SK-N-DZ (cell line): ENCODE measurements at places on chromosomes 4 and X.

GRCh38 chrX:65720381-65720964 lies 53.0 kb downstream of the MSN start:
- DNase-seq, result no peak

DNA sequence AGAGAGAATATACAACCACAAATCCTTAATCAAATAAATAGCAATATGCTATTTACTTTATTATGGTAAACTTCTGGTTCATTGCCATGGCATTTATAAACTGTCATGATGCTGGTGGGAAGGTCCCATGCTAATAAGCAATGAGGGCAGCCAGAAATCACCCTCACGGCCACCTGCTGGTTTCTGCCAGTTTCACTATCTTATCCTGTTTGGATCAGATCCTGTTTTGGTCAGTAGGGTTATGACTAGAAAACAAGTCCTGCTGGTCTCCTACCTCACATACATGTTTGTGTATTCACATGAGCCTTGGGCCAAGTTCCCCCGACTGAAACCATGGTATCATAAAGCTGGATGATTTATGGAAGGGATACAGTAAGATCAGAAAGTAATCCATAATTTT lies 28.1 kb downstream of the XAGE5 start:
- no peak for DNase-seq

GRCh38 chrX:24242649-24243175 lies 71.2 kb downstream of the SUPT20HL2 start:
- no peak for DNase-seq

GRCh38 chr4:106718548-106718947 lies 317.6 kb downstream of the DKK2 start:
- no peak for DNase-seq

DNA sequence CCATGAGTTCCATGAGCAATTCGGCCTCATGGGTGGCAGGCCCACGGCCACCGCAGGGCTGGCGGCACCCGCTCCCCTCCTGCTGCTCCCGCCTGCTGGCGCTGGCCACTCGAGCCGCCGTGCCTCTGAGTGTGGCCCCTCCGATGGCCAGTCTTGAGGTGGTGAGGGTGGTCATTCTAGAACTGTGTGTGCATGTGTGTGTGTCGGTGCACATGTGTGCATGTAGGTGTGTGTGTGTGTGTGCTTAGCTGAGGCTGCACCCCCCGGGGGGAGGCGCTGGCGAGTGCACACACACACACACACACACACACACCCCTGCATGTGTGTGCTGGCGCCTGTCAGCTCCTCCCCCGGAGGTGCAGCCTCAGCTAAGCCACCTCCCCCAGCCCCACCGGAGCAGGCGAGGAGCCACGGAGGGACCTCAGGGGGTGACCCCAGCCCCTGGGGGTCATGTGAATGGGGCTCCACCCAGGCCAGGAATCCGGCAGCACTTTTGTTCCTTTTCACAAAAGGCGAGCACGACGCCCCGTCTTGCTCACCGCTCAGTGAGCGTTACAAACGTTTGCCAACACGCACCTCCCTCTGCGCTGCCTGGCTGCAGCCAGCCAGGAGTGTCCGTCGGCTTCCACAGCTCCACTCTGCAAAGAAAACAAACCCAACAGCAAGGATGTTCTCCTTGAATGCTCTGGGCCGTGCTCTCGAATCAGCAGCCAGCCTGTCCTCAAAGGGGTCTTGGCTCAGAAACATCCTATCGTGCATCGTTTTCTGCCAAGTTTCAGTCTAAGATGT lies 29.9 kb downstream of the FGFRL1 start:
- no peak for DNase-seq

DNA sequence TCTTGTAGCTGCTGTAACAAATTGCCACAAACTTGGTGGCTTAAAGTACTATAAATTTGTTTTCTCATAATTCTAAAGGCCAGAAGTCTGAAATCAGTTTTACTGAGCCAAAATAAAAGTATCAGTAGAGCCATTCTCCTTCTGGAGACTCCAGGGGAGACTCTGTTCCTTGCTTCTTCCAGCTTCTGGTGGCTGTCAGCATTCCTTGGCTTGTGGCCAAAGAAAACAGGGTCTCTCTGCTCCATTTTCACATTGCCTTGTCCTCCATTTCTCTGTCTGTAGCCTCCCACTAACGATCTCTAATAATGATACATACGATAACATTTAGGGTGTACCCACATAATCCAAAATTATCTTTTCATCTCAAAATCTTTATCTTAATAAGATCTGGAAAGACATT lies 200.4 kb downstream of the MAB21L2 start:
- peak; percentile 78 for DNase-seq

DNA sequence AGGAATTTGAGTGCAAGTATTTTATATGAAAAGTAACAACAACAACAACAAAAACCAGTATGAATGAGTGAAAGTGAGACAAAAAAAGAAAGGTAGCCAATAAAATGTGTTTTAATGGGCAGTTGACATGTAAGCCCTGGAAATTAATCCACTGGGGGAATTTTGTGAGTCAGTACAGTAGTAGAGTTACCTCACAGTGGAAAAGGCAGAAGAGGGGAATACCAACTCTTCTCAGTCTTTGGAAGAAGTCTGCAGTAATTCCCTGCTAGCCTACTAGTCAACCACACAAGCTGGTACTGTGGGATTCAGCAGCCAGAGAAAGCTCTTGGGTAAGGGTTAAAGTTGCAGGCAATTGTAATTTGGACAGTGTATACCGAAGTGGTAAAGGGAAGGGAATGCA lies 76.3 kb upstream of the IL15 start:
- DNase-seq, result no peak

GRCh38 chr4:75180217-75180616 lies 247.3 kb downstream of the PARM1 start:
- no peak for DNase-seq

DNA sequence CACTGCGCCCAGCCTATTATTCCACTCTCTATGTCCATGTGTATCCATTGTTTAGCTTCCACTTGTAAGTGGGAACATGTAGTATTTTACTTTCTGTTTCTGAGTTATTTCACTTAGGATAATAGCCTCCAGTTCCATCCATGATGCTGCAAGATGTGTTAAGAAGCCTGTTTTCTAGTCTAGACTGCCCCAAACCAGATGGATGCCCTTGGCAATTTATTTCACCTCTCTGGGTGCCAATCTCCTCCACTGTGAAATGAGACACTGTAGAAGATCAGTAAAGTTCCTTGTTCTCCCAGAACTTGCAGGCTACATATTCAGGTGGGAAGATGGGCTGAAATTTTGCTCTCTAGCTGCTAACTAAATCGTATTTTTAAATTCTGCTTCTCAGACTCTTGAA lies 72.8 kb downstream of the TSPAN5 start:
- no peak for DNase-seq

GRCh38 chrX:102345916-102346315 lies 93.9 kb downstream of the NXF2B start:
- peak; percentile 32 for DNase-seq

DNA sequence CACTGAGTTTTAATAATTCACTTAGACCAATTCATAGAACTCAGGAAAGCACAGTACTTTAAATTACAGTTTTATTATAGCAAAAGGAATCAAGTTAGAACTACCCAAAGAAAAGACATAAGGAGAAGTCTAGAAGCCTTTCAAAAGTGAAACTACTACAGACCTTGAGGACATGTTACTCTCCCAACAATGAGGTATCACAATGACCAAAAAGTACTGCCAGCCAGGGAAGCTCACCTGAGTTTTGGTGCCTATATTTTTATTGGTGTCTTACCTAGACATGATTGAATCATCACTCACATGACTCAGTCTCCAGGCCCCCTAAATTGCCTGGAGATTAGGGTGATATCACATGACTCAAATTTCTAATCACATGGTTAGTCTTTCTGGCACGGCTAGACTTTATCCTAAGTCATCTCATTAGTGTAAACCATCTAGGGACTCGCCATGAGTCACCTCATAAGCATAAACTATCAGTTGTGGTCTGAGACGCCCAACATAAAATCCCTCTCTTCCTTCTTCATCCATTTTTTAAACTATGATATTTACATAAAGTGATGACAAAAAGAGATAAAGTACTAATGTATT lies 372.3 kb downstream of the TMA16 start:
- DNase-seq, result no peak

DNA sequence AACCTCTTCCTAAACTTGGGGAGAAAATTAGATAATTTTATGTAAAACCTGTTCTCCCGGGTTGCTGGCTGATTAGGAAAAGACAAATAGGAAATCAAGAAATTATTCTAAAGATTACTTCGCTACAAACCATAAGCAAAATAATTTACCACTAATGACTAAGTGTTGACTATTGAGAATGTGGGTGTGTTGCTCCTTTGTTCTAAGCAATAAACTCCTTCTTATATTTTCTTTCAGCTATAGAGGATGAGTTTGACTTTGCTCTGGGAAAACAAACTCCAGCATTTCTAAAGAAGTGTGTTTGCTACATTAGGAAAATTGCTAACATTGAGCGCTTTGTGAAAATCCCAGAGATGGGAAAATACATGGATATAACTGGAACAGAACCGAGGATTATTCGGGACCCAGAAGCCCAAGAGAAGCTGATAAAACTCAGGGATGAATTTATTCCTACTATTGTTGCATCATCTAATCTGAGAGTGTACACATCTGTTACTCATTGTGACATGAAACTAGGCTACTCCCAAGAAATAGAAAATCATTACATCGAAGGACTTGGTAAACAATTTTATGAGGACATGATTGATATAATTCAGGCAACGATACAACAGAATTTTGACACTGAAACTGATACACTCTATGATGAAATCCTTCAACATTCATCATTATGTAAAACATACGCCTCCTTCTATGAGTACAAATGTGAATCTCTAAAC lies 194.2 kb downstream of the NWD2 start:
- no peak for DNase-seq

- no peak for DNase-seq
Observed at GRCh38 chrX:2867206-2867605, 38.5 kb downstream of the GYG2 start.

- DNase-seq, result no peak
Observed at GRCh38 chrX:16931371-16931770, 15.1 kb upstream of the REPS2 start.

DNA sequence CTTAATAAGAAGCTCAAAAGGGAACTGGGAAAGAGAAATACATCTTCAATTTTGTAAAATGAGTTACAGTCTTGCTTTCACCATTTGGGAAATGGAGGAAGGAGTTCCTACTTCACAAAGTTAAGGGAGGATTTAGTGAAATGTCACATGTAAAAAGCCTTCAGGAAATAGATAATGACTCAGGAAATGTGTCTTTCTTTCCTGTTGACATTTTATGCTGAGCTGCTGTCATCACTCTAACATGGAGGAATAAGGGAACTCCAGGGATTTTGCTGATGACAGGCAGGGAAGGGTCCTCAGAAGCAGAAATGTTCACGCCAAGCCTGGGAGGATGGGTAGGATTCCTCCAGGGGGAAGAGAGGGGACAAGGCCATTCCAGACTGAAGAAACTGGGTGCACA lies 251.1 kb downstream of the USP46 start:
- no peak for DNase-seq

GRCh38 chr4:83392562-83392961 lies 57.9 kb upstream of the HPSE start:
- no peak for DNase-seq

DNA sequence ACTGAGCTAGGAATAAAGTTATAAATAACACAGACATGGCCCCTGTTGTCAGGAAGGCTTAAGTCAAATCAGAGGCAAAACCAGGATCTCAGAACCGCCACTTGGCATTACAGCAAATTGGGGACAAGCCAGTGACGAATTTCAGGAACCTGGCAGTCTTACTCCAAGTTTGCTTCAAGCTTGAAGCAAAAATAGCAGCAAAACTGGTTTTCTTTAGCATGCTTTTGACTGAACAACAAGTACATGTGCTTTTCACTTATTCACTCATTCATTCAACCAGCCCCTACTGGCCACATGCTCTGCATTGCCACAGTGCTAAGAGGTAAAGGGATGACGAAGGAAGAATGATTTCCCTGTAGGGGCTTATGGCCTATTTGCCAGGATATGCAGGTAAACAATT lies 253.9 kb upstream of the PPARGC1A start:
- DNase-seq, result no peak

GRCh38 chr4:118711052-118711451 lies 25.9 kb downstream of the METTL14 start:
- peak; percentile 16 for DNase-seq

GRCh38 chr4:40788331-40788730 lies 38.6 kb downstream of the NSUN7 start:
- DNase-seq, result no peak

- no peak for DNase-seq
Observed at GRCh38 chrX:21963731-21964405, 23.4 kb downstream of the SMS start.

DNA sequence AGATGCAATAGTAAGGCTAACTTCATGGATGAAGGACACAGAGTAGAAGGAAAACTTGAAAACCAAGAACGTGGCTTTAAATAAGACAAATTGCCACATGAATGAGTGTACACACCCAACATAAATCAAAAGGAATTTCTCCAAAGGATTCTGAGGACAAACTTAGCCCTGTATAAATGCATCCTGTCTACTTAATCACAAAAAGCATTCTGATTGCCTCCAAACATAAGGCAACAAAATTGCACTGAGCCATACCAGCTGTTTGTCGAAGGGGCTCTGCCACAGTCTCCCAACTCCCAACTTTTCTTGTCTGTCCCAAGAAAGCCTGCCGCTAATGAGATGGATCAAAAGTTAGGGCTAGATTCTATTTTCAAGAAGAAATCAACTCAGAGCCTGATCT lies 194.3 kb downstream of the SOWAHB start:
- no peak for DNase-seq

GRCh38 chr4:5753366-5753765 lies 42.4 kb downstream of the EVC start:
- DNase-seq, result no peak

- DNase-seq, result no peak
Observed at GRCh38 chrX:122582975-122583305, 601.1 kb upstream of the GRIA3 start.

GRCh38 chr4:64857198-64857597 lies 447.9 kb upstream of the TECRL start:
- no peak for DNase-seq

DNA sequence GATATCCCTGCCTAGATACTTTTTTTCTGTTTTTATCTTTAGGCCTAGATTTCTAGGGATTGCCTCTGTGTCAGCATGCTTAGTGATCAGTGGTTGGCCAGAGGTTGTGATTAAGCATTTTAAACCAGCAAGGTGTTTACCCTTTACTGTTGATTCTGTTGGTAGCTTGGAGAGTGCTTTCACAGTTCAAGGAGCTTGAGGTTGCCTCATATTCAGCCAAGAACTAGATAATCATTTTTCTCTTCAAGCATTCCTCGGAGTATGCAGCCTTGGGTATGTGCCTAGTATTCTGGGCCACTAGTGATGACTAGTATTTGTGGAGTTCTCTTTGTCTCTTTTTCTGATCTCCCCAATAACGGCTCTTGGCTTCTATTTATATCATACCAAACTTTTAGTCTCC lies 20.4 kb downstream of the APOOL start:
- no peak for DNase-seq

DNA sequence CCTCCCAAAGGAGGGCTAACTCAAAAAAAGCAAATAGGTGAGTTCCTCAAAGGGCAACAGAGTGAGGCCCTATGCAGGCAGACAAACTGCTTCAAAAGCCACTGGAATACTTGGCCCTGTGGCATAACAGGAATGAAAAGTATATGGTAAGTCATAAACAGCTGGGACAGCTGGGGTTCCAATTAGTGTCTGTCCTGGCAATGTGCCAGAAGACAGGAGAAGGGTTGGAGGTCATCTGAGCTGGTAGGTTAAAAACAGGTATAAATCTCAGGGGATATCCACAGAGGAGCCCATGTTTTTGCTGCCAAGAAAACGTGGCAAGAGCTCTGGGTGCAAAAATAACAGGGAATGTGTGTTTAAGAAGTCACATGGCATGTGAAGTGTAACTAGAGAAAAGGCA lies 111.6 kb downstream of the APOOL start:
- DNase-seq, result no peak

- DNase-seq, result no peak
Observed at GRCh38 chr4:143372093-143372915, 35.6 kb downstream of the GAB1 start.
